ENCODE measurements at places on chromosomes 1 and 21.

DNA sequence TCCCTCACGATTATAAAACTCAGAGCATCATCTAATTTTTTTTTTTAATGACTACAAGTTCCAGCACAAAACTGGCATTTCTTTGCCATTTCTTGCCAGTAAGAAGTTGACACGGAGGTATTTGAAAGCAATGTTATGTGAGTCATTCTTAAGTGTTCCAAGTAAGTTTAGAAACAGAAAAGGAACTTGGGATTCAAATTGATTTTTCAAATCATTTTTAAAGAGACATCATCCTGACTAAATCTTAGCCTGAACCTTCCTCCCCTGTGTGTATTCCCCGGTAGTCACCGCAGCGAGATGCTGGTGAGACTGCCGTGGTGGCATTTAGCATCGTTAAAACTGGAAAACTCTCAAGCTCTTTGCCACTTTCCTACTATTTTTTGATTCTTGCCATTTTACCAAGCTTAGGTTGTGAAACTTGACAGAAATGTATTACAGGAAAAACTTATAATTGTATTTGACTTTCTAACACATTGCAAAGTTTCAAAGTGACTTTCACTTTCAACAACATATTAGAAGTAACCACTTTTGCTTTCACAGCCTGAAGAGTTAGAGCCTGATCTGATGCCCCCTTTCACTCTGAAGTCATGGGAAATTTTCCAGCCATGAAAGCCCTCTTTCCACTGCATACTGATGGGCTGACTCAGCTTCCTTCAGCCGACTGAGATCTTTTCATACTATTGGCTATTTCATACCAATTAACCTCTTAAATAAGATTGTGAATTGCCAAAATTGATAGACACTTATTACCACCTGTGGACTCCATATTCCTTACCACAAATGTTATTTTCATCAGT is 61.4 kb downstream of the OLFML2B start:
- DNase-seq = no peak

DNA sequence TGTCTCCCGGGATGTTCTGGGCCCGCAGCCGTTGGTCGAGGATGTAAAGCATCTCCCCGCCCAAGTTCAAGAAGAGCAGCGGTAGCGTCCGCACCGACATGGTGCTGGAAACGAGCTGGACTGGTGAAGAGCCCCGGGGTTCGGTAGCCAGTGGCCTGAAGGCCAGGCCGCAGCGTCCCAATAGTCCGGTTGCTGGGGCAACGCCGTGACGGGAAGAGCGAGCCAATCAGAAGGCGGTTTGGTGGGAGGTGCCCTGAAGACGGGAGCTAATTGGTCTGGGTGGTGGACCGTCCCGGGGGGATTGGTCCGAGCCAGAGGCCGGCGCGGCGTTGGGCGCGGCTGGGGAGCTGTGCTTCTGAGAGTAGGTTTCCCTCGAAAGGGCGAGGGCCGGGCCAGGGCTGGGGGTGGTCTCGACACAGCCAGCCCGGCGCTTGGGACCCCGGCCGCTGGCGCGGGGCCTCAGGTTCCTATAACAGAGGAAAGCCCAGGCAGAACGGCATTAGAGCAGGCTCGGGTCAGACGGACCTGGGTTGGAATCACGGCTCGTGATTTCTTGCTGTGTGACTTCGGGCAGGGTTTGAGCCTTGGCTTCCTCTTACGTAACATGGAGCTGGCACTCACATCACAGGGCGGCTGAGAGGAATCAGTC is at the start of gene OSCP1:
OSCP1 (minus strand) TSS at position 182 of the 649 bp plus-strand sequence; CDS start at position 100, 82 bp downstream.
- DNase-seq = peak; percentile 64

GRCh38 chr1:108591466-108591865 is 31.6 kb downstream of the EEIG2 start:
- DNase-seq = no peak

DNA sequence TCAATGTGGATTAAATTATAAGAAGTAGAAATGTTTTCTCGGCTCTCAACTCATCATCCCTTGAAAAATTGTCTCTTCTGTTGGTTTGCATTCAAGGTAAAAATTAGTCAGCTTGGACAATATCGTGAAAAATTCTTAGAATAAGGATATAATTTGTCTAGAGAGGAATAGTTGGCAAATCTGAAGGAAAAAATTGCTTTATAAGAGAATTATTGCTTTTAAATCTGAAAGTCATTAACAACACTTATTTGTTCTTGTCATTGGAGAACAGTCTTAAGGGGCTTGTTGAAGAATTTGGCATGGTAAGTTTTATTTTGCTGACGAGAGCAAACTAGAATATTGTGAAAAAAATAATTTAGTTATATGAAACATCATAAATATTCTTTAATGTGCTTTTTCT is 26.4 kb downstream of the ANGPTL1 start:
- DNase-seq = no peak

DNA sequence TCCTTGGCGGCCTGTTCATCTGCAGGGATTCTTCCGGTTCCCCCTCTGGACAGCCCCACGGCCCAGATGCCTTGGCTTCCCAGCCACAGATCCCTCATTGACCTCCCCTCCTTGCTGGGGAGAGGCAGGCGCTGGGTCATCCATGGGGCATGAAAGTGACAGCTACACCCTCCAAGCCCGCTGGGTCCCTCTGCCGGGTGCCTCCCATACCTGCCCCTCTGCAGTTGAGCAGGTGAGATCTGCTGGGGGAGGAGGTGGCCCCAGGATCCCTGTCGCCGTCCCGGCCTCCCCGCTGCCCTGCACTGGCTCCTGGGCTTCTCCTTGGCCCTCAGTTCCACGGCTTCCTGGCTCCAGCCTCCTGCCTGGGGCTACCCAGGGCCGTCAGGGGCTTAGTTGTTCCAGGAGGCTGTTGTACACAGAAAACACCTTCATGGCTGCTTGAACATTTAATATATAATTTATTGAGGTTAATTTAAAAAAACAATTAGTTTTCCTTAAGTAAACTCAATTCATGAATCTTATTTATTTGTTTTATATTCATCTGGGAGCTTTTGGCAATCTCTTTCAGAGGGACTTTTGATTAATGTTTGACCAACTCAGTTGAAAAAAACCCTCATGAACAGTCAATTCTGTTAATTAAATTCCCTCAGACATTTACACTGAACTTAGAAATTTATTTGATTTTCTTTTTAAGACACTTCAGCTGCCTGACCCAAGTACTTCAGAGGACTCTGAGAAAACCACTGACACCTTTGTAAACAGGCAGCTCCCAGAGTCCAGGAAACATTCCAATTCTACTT is 67.6 kb upstream of the ABCG1 start:
- DNase-seq = no peak

- no peak for DNase-seq
Measured at GRCh38 chr1:8777867-8778266, 39.6 kb downstream of the RERE start.

GRCh38 chr1:62294261-62294660 is 25.0 kb downstream of the KANK4 start:
- no peak for DNase-seq

DNA sequence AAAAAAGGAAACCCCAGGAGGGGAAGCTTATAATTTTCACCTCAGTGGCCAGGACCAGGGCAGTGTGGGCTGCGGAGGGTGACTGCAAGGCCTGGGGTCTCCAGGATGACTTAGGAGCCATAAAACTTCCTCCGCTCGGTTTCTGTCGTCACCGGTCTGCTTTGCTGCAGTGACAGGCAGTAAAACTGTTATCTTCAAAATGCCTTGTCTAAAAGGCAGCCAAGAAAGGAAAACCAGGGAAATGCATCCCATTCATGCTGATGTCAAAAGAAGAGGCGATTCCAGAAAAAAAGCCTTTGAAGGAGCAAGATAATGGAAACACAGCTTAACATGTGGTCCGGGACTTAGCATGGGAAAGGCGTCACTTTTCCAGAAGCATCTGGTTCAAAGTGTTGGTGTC is 42.0 kb downstream of the COL6A1 start:
- DNase-seq = no peak

DNA sequence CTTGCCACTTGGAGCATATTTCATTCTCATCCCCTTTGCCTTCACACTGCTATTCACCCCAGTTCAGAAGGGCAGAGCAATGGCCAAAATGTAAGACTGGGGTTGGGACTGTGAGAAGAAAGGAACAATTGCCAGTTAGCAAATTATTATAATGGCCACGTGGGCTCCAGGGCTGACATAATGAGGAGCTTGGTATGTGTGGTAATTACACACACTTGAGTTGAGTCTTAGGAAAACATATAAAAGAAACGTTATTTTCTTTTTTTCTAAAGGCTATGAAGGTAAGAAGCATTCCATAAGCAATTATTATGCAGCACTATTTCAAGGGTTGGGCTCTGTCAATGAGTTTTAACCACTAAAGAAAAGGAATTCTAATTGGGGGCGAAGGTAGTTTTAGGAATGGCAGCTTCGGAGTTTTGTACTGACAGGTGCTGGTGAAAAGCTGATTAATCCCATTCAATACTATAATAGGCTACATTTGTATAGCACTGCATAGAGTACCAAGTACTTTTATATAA is 32.5 kb upstream of the BCL10 start:
- no peak for DNase-seq

DNA sequence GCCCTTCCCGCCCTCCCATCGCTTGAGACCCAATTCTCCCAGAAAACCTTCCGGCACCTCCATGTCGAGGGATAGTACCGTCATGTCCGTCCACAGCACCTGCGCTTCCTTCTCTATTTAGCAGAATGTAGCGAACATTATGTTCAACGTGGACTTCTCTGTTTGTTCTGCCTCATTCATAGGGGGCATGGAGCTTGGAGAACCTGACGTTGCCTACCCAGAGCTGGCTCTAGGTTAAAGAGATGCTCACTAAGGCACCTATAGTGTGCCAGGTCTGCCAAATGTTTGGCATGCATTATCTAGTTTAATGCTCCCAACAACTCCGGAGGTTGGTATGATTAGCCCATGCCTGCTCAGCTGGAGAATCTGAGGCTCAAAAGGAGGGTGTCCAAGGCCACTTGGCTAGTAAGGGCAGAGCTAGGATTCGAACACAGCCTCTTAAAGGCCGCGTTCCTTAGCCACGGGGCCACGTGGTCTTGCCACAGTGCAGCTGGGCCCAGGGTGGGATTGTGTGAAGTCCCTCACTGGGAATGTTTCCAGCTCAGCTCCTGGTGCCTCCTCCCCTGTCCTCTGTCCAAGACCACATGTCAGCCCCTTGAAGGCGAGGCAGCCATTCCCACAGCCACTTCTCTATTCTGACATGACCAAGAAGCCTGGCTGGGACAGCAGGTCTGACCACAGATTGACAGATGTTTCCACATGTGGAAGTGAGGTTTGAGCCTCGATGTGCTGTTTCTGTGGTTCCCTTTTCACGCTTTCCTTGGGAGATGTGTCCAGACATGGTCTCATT is 57.8 kb downstream of the RUNX3 start:
- DNase-seq = no peak

GRCh38 chr1:33426916-33427315 is 4.0 kb downstream of the PHC2 start:
- no peak for DNase-seq

- DNase-seq = no peak
Measured at GRCh38 chr1:145845144-145845513, 301 bp upstream of the NUDT17 start.

- DNase-seq = no peak
Measured at GRCh38 chr1:66359269-66359668, 174.7 kb upstream of the SGIP1 start.

DNA sequence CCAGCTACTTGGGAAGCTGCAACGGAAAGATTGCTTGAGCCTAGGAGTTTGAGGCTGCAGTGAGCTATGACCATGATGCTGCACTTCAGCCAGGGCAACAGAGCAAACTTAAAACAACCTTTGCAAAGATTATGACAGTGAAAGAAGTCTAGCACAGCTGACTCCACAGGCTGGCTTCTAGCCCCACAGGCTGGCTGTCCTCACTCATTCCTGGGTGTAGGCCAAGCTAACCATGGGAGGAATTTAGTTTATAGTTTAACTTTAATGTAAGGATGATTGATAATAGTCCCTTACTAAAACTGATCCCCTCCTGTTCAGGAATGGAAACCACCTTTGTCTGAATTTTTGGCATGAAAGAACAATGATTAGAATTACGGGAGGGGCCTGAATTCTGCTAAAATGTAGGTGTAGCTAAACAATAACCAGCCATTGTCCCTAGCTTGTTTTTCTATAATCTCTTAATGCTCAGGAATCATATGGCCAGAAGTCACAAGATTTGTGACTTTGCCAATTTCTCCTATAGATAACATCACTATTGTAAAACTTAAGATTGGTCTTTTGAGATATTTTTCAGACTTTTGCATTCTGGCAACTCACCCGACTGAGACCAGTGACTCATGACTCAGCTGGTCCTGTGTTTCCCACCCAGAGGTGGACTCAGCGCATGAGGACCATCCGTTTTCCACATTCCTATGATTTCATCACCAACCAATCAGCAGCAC is 28.1 kb upstream of the SGIP1 start:
- no peak for DNase-seq

- no peak for DNase-seq
Measured at GRCh38 chr1:245463392-245464165, 308.8 kb downstream of the KIF26B start.

DNA sequence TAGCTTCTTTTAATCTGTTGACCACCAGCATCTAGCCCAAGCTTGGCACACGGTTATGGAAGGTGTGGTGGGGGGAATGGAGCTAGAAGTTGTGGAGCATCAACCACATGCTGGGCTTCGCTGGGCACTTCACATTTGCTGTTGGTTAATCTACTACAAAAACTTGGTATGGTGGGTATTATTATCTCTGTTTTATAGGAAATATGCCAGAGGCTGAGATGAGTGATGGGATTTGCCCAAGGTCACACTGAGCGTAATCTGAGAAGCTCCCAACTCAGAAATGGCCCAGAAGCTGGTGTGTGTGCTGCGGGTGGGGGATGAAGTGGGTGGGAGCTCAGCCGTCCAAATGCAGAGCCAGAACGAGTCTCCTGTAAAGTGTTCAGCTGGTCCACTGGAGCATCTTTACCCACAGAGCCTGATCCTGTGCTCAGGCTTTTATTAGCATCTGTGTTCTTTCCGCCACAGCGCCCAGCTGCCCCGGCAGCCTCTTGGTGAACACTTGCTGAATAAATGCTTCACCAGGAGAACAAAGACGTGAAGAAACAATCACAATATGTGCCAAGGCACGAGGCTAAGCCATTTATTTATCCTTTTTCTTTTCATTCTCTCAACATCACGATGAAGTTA is 98.6 kb upstream of the JUN start:
- no peak for DNase-seq

DNA sequence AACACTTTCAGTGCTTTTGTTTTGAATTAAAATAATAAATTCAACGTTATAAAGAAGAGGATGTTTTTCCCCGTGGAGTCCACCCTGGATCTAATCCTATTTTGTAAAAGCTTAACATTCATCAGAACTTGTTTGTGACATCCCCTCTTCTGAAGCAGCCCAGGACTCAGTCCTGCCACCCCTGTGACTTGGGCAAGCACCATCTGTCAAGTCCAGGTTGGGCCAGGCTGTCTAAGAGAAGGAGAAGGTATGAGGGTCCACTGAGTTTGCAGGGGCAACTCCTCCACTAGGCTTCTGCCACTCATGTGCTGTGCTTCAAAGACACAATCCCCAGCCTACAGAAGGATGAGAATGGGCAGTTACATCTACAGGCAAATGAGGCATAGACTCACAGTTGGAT is 59.7 kb downstream of the MT1HL1 start:
- no peak for DNase-seq

- no peak for DNase-seq
Measured at GRCh38 chr1:206075786-206076755, 23.1 kb downstream of the RHEX start.
